ENCODE measurements at places on chromosomes 4 and X. TPM values are rescaled to one million over a fixed set of nuclear protein-coding genes. Genes with fewer than 3 reads are reported as not detected.

DNA sequence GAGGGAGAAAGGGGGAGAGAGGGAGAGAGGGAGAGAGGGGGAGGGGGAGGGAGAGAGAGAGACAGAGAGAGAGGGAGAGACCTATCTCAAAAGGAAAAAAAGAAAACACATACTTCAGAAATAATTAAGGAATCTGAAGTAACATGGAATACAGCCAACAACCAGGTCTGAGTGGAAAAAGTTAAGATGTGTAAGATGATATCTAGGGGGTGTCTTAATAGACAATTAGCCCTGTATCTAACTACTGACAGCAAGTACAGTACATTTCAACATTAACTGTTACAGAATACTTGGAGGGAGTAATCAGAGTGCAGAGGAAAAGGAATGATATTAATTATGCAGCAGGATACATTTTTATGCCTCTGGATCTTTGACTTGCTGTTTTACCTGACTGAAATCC is 22.4 kb downstream of the NUP54 start:
- DNase-seq, result no peak

Gene CRMP1
- polyA plus RNA-seq, result 62.5 TPM

Gene SMR3B
- not detected for polyA plus RNA-seq

DNA sequence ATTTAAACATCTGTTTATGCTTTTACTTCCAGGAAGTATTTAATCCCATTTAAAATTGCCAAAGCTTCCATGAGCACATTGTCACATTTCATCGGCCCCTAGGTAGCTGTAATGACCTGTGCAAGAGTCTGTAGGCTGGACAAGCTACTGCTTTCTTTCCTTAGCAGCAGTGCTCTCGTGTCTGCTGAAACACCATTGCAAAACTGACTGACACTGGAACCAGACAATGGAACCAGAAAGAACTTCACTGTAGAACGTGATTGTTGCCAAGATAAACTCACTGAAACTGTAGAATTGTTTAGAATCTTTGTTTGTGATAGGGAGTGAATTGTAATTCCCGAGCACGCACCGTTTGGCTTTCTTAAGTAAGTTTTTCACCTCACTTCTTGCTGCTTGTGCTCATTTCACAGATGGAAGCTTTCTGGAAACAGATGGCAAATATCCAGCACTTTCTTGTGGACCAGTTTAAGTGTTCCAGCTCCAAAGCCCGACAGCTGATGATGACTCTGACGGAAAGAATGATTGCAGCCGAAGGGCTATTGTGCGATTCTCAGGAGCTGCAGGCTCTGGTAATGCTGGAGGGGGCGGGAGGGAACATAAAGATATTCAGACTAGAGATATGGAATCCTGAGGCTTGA is 36.9 kb downstream of the EVC start:
- no peak for DNase-seq

Gene MAGED4B
- 98.9 TPM for polyA plus RNA-seq

DNA sequence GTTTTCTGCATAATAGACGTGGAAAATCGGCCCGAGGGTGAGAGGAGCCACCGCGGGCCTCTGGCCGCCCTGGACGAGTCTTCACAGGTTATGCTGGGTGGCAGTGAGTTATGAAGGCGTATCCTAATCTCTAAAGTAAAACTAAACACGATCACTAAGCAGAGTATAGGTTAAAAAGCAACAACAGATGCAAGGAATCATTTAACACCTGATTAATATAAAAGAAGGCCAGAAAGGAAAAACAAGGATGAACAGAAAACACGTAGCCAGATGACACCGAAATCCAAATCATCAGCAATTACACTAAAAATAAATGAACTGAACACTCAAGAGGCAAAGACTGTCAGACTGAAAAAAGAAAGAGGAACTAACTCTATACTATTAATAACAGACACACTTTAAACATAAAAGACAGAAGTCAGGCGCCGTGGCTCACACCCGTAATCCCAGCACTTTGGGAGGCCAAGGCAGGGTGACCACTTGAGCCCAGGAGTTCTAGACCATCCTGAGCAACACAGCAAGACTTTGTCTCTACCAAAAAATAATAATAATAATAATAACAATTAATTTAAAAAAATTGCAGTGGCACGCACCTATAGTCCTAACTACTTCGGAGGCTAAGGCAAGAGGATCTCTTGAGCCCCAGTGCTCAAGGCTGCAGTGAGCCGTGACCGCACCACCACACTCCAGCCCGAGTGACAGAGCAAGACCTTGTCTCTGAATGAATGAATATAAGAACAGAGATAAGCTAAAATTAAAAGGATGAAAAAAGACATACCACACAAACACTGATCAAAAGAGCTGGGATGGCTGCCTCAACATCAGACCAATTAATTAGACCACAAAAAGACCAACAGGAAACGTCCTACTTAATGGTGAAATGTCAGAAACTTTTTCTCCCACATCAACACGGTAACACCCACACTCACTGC is 30.0 kb downstream of the CTBP1 start:
- DNase-seq, result no peak

Gene LDB2
- polyA plus RNA-seq, result 79.5 TPM

DNA sequence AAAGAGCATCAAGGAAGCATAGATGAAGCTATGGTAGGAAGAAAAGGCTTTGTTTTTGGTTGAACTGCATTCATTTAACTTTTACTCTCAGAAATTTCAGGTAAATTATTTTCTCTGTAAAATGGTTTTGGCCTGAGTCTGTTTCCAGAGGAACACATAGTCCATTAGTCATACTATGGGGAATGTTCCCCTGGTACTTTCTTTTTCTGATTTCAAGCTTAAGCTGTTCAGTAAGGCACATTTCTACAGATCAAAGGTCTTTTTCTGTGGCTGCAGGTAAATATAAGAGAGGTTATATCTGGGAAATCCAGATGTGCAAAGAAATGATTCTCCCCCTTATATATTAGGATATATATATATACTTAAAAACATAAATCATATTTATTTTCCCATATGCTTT is 1744.4 kb upstream of the ADGRL3 start:
- DNase-seq, result no peak

DNA sequence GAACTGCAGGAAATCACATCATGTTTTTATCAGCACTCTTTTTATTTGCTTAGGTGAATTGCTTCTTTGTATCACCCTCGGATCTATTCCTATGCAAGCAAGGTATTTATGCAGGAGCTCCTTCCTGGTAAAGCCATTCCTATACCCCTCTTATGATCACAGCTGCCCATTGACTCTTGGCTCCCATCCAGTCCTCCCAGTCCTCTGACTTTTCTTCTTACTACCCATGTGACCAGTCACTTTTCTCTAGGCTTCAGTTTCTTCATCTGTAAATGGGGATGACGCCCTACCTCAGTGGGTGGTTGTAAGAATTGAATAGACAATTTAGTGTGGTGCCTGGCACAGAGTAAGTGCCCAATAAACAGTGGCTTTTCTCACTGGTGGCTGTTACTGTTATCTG is 144.9 kb downstream of the FHIP1A start:
- no peak for DNase-seq
